ENCODE measurements at places on chromosomes 11 and 22.

DNA sequence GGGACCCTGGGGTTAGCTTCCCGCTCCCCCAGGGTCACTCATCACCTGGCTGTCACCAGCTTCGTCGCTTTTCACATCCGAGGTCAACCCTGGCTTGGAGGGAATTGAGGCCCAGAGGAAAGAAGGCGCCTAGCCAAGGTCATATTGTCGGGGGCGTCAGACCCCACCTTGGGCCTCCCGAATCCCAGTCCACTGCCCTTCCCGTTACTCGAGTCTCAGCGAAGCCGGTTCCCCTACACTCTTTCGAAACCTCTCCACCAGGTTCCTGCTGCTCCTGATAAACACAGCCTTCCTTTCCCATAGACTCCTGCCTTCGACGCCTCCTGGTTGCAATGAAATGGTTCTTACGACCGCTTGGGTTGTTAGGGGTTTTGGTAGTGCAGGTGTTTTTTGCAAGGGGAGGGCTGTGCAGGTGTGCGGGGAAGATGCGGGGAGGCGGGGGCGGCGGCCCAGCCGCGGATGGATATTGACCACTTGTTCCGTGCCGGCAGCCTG, 642 bp downstream of the NAA40 start:
- no peak for DNase-seq

GRCh38 chr22:42286205-42286604, 15.8 kb upstream of the TCF20 start:
- DNase-seq, result no peak

DNA sequence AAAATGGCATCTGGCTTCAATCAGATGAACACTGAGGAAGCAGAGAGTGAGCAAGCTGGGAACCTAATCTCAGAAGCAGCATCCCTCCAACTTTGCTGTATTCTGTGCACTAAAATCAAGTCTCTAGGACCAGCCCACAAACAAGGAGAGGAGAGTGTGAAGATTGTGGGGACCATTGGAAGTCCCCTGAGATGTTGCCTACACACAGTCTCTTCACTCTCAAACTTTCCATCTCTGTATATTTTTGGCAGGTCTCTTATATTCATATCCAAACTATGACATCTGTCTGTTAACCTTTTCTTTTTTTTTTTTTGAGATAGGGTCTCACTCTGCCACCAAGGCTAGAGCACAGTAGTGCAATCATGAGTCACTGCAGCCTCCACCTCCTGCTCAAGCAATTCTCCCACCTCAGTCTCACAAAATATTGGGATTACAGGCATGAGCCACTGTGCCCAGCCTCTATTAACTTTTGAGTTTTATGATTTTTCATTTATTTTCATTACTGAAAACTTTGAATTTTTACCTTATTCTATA, 1096.4 kb downstream of the TBC1D22A start:
- DNase-seq, result no peak

- DNase-seq, result no peak
These were observed 141.6 kb downstream of the ELP4 start for GRCh38 chr11:31651208-31651607.

Data from GM12892 (cell line).